Hematopoietic multipotent progenitor cell treated with erythropoietin and hydrocortisone succinate and interleukin-3 and kit ligand, for 15 days (in vitro differentiated cells): ENCODE measurements at places on chromosomes 12 and 14.
A peak's percentile ranks its signal among the peaks of the same experiment; 100 is the strongest.

GRCh38 chr14:36521598-36522345 is 1.7 kb upstream of the NKX2-1 start:
- DNase-seq, result no peak

- DNase-seq, result peak; percentile 84
These were observed 21.4 kb upstream of the CKAP4 start for GRCh38 chr12:106269150-106269771.

- no peak for DNase-seq
These were observed 189.1 kb downstream of the MON2 start for GRCh38 chr12:62655666-62656151.

- peak; percentile 37 for DNase-seq
These were observed 98.7 kb downstream of the GAS2L3 start for GRCh38 chr12:100672075-100672592.

- DNase-seq, result no peak
These were observed 51.0 kb downstream of the WDHD1 start for GRCh38 chr14:54975856-54976255.

GRCh38 chr12:58741226-58741625 is 179.1 kb downstream of the LRIG3 start:
- DNase-seq, result no peak

DNA sequence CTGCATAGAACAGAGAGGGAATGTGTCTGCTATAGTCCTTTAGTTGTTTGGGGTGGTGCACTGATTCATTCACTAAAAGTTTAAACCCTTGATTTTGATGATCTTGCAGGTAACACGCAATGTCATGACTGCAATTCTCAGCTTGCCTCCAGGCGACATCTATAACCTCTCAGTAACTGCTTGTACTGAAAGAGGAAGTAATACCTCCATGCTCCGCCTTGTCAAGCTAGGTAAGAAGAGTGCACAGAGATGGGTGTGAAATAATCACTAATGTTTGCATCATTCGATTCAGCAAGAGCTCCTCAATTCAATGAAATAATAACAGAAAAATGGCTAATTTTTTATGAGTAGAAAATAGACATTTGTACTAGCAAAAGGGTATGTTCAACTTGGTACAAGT is 203.7 kb downstream of the PTPRO start:
- DNase-seq, result no peak

DNA sequence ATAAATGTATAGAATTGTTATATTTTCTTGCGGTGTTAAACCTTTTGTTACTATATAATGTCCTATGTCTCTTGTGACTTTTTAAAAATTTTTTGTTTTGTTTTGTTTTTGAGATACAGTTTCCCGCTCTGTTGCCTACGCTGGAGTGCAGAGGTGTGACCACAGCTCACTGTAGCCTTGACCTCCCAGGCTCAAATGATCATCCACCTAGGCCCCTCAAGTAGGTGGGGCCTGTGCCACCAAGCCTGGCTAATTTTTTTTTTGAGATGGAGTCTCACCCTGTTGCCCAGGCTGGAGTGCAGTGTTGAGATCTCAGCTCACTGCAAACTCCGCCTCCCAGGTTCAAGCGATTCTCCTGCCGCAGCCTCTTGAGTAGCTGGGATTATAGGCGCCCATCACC is 26.5 kb upstream of the RCOR1 start:
- no peak for DNase-seq

- DNase-seq, result no peak
These were observed 49.9 kb downstream of the SYNE3 start for GRCh38 chr14:95466506-95466905.

GRCh38 chr12:47396902-47397663 is 308.7 kb downstream of the RPAP3 start:
- DNase-seq, result no peak

DNA sequence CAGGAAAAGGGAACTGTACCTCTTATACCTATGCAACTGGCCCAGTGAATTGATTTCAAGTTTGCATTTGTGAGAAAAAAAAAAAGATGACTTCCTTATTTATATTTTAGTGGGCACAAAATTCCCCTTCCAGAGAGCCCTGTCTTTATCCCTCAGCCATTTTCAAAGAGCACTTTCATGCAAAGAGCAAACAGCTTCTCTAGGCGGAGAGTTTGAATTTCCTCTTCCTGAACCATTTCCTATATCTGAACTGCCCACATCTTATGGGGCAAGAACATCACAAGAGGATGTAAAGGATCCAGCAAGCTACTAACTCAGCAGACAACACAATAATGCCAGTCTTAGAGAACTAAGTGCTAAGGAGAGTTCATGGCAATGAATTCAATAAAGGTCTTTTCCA is 22.3 kb upstream of the PLXNC1 start:
- DNase-seq, result no peak

DNA sequence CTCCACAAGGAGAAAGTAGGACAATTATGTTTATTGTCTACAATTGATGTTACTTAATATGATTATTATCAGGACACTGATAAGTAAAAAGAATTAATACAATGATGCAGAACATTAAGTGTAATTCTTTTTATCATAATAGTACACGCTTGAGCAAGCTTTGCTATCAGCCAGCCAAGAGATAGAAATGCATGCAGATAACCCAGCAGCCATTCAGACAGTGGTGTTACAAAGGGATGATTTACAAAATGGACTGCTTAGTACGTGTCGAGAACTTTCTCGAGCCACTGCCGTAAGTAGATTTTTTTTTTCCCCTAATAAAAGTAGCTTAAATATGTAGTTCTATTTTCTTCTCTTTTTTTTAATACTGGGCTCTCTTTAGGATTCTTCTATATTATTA is 116.9 kb upstream of the AEBP2 start:
- no peak for DNase-seq

GRCh38 chr14:22297376-22297775 is 291.6 kb downstream of the DAD1 start:
- no peak for DNase-seq

DNA sequence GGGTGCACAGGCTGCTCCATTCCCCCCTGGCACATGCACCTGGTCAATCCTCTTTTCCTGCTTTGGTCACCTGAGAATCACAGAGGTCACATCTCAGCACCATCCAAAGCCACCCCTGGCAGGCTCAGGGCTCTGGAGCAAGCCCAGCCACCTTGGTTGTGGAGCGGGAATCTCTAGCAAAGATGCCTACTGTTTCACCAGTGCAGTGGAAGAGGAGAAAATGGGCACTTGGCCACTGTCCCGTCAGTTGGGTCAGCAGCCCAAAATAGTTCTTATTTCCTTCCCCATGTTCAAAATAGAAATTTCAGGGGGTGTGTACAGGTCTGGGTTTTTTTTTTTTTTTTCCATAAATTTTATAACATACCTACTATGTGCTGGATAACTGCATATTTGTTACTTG is 18.3 kb downstream of the RTL1 start:
- DNase-seq, result no peak

DNA sequence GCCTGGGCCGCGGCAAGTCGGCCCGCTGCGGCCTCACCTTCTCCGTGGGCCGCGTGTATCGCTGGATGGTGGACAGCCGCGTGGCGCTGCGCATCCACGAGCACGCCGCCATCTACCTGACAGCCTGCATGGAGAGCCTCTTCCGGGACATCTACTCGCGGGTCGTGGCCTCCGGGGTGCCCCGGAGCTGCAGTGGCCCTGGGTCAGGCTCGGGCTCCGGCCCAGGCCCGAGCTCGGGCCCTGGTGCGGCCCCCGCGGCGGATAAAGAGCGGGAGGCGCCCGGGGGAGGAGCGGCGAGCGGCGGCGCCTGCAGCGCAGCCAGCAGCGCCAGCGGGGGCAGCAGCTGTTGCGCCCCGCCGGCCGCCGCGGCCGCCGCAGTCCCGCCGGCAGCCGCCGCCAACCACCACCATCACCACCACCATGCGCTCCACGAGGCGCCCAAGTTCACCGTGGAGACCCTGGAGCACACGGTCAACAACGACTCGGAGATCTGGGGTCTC is 226.2 kb upstream of the CRY1 start:
- DNase-seq, result no peak

- no peak for DNase-seq
These were observed 13.7 kb upstream of the SIX1 start for GRCh38 chr14:60662982-60663381.

DNA sequence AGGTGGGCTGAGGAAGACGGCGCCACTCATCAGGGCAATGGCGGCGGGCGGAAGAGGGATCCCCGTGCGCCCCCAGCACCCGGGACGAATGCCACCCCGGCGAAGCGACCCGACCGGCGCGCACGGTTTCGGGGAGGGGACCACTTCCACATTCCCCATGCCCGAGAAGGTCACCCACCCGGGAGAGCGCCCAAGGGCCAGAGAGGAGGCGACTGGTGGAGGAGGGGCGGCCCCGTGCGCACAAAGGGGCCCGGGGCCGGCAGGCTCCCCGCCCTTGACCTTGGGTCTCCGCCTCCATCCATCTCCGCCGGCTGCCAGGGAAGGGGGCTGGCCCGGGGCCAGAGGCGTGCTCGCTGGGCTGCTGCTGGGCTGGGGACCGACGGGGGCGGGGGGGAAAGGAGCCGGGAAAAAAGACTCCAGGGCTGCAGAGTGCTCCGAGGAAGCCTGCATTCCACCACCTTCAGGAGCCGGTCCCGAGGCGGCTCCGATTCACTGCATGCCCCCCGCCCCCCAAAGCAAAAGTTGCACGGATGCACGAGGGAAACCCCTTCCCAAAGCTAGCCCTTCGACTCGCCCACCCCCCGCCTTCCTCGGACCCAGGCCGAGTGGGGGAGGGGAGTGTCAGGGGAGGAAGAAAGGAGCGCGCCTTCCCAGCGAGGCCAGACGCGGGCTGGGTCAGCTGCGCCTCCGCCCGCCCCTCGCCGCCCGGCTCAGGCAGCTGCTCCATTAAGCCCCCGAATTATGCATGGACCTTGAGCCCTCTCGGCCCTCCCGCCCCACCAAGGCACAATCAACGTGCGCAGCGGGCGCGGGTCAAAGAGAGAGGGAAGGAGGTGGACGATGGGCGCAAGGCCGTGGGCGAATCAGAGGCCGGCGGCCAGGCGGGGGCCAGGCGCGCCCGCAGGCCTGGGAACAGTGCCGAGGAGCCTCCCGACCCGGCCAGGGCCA is 26.2 kb downstream of the BCL11B start:
- no peak for DNase-seq

DNA sequence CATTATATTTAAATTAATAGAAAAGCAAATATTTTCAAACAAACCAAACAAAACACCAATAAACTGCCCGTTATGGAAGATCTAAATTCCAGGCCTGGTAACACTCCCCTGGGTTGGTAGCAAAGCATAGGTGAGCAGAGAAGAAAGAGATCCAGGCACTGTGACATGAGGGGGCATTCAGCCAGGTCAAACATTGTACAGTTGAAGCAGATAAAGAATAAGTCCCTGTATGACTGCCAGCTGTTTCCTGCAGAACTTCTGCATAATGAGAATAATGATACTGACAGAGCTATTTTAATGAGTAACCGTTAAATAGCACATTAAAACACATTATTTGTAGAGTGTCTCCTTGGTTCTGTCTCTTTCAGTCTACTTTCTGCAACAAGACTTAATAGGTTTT is 35.4 kb downstream of the SLC38A1 start:
- DNase-seq, result no peak

DNA sequence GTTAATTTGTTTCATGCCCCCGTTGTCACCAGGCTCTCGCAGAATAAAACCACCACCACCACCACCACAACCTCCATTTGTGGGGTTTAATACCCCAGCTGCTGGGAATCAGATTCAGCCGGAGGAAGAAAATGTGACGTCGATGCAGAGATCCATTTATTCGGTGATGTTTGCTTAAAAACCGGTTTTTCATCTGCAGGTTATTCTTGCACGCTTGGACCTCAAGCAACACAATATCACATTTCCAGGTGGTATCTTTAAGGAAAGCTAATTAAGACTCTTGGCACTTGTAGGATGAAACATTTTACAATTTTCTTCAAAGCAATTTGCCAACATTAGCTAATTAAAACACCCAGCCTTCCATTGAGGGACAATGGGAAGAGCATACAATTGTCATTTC is 39.8 kb downstream of the SPRING1 start:
- no peak for DNase-seq

DNA sequence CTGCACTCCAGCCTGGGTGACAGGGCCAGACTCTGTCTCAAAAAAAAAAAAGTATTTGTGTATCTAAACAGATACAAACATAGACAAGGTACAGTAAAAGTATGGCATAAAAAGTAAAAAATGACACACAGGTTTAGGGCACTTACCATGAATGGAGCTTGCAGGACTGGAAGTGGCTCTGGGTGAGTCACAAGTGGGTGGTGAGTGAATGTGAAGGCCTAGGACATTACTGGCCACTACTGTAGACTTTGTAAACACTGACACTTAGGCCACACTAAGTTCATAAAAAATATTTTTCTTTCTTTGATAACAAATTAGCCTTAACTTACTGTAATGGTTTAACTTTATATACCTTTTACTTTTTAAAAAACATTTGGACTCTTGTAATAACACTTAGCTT is 38.0 kb upstream of the EIF5 start:
- DNase-seq, result no peak

DNA sequence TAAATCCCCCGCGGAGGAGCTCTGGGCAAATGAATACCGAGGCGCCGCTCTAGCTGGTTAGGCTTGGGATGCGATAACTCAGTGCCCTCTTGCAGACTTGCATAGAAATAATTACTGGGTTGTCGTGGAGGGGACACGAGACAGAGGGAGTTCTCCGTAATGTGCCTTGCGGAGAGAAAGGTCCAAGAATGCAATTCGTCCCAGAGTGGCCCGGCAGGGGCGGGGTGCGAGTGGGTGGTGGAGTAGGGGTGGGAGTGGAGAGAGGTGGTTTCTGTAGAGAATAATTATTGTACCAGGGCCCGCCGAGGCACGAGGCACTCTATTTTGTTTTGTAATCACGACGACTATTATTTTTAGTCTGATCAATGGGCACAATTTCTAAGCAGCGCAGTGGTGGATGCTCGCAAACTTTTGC is 2.5 kb upstream of the TBX5 start:
- no peak for DNase-seq

DNA sequence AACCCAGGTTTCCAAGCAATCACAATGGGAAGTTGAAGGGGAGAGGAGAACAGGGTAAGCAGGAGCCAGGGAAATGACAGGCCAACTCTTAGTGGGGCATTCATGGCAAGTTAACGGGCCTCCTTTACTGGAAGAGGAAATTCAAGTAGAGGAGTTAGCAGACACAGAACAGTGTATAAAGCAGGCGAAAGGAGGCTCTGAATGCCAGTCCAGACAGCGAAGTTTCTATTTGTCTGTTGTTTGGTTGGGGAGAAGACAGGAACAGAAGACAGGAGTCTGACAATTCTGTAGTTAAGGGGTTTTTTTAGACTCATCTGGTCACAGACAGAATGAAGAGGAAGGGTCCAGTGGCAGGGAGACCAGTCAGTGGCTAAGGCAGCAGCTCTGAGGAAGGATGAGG is at the start of gene ACSM4:
ACSM4 (plus strand) TSS at position 301 of the 400 bp plus-strand sequence. CDS start 260 bp downstream, outside the sequence.
- no peak for DNase-seq

DNA sequence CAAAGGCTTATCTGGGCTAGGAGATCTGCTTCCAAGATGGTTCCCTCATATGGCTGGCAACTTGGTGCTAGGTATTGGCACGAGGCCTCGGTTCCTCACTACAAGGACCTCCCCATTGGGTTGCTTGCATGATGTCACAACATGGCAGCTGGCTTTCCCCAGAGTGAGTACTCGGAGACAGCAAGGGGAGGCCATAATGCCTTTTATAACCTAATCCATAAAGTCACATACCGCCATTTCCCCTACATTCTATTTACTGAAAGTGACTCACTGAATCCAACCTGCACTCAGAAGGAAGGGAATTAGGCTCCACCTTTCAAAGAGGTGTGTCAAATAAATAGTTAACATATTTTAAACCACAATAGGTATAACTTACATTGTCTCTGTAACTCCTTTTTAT is 130.9 kb downstream of the SAMD4A start:
- no peak for DNase-seq
